ENCODE measurements at places on chromosomes 3 and 15.

DNA sequence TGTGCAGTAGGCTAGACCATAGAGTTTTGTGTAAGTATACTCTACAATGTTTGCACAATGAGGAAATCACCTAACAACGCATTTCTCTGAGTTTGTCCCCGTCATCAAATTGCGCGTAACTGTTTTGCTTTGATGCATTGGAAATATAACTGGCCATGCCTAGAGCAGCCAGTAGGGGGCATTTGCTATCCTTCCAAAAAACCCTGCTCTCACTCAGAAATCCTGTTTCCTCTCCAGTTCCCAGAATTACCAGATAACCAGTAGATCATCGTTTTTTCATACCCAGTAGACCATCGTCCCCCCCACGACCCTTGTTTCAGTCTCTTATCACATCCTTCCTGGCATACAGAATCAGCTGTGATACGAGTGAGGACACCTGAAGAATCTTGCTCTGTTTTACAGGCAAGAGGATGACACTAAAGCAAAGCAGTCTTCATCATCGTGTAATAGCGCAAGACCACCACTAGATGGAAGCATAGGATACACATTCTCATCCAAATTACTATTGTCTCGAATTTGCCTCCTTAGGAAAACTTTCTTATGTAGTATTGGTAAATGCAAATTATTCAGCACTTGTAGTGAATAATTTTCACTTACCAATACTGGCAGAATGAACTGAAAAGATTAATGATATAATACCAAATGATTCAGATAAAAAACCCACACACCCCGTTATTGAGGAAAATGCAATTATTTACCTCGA, 4.4 kb upstream of the GABRR3 start:
- peak; percentile 85 for DNase-seq

- DNase-seq: no peak
Observed at GRCh38 chr15:89358435-89358754, 23.8 kb upstream of the POLG start.

DNA sequence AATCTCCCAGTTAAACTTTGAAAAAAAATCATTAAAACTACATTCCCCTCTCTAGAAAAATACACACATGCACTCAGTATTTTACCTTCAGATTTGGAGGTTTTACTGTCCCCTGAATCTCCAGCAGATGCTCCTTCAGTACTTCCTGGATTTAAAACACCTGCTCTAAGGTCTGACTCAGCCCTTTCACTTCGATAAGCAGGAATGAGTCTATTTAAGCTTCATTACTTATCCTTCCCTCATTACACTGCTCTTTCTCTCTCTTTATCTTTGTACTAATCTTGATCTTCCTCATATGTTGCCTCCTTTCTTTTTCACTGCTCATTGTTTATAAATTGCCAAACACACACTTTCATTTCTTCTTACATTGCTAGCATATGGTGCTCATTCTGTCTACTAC, 443.9 kb downstream of the DIPK2A start:
- no peak for DNase-seq

GRCh38 chr15:58793862-58794261, 22.8 kb downstream of the MINDY2 start:
- no peak for DNase-seq

DNA sequence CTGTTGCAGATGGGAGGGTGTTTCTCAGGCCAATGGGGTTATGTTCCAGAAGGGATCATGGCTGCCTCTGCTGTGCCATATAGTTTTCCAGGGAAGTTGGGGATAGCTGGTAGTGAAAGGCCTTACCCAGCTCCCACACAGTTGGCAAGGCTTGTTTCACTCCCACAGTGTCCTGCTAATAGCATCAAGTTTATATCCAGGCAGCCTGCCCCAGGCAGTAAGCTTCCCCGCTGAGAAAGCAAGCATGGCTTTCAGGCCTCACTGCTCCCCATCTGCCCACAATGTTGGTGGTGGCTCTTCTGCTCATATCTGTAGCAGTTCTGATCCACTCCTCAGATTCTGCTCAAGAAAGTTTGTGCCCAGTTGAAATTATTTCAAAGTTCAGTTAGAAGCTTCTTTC, 50.9 kb upstream of the DCBLD2 start:
- DNase-seq: peak; percentile 95

DNA sequence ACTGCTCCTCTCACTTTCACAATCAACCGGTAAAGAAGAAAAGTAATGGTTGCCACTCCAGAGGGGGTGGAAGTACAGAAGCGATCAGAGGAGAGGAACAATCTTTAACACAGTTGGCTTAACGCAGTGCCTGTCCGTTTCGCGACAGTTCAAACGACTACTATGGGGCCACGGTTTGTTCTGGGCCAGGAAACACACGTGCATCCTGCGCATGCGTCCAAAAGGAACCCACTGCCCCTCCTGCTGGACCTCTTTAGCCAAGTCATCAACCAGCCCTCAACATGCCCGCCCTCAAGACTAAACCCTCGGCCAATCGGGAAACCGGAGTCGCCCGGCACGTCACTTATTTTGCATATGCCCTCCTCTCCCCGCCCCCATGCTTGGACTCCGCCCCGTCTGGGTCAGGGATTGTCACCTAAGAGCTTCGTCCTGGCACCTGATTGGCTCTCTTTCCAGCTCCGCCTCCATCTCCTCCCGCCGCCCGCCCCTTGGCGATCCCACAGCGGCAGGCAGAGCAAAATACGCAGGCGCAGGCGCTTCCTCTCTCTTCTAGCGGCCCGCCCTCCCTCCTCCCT, 345 bp upstream of the CDV3 start:
- no peak for DNase-seq

DNA sequence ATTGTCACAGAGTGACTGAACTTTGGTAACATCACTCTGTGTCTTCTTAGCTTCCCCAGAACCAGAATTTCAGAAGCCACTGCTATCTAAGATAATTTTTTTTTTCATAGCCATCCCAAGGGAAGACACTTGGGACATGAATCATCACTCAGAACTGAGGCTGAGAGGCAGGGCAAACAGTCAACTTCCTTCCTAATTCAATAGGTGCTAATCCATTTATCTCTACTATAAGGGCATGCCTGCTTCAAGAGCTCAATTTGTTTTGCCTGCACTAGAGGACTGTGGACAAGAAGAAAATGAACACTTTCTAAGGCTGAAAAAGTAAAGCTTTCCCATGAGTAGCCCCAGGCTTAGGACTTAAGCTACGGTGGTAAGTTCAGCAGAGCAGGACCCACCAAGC, 56.7 kb upstream of the MYRIP start:
- DNase-seq: no peak

DNA sequence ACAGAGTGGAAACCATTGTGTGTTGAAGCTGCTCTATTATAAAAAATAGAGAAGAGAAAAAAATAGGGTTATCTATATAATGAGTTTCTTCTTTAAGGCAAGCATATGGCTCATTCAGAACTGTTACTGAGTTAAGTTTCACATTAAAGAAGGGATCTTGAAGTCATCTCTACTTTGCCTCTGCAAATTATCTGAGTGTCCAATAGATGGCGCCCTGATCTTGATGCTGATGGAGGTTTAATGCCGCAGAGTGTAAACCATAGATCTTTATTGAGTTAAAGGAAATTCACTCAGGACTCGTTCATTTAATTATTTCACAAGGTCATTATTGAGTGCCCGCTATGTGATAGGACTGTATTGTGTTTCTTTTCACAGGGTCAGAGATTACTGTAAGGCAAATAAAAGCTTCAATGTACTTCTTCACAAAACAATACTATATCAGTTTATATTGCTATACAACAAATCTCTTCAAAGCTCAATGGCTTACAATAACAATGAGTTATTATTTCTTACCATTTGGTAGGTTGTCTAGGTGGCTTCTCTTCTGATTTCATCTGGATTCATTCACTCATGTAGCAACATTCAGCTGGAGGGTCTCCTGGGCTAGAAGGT, 171.4 kb downstream of the NSUN3 start:
- DNase-seq: peak; percentile 21

- DNase-seq: no peak
Observed at GRCh38 chr3:155872904-155873646, 2.6 kb downstream of the GMPS start.

DNA sequence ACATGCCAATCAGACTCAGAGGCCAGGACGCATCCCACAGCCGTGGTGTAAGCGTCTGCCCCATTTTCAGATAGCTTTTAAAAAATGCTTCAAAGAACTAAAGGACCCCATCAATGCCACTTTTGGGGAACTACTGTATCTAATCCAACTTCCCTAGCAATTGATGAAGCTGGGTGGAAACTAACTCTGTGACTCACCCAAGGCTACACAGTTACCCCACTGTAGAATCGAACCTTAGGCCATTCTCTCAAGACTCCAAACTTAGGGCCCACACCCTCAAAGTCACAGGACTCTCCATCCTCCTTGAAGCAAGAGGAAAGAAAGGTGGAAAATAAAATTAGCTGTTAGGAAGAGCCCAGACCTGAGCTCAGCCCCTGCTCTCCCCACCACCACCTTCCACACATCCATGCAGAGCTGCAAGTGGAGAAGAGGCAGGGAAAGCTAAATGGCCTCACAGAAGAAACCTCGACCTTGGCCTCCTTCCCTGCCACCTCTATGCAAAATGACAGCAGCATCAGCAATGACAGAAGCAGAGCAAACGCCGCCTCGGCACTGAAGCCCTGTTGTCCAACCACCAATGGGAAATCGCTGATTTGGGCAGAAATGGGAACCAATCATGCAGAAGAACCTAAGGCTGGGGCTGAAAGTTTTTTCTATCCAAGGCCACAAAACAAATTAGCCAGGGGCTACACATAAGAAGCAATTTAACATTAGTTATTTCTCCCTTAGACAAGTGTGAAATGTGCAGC, 22.2 kb downstream of the ANP32A start:
- no peak for DNase-seq

DNA sequence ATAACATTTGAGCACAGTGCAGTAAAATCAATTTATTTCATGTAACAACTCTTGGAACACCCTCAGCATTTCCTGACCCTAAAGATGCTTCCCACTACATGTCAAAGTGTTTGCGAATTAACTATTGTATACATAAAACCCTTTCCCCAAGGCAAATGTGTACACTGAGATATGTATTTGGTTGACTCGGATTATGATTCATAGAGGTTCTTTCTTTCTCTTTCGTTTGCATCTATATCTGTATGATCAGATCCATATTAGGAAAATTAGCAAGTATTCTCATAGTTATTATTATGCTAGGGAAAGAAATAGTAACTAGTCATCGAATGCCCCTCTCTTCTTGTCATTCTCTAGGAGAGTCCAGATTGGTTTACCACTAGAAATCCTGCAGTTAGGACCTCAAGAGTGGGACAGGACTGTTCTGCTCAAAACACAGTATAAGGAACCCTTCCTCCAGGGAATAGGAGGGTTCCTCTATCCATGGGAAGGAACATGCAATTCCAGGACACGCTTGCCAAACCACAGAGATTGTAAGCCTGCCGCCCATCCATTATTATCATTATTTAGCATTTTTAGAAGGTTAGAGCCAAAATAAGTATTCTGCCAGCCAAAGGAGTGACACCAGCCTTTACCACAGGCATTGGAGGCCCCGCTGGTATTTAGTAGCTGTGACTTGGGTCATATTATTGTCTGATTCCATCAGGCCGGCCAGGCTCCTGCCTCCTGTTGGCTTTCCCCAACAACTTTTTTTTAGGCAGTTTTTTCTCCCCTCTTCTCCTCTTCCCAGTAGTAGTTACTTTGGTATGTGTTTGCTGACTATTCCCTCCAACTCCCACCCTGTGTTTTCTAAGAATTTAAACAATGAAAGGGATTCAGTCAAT, 100.7 kb downstream of the GALK2 start:
- no peak for DNase-seq

GRCh38 chr3:56799251-56799882, 2.4 kb downstream of the ARHGEF3 start:
- peak; percentile 37 for DNase-seq

- no peak for DNase-seq
Observed at GRCh38 chr15:43410572-43411214, 39.8 kb downstream of the TUBGCP4 start.

DNA sequence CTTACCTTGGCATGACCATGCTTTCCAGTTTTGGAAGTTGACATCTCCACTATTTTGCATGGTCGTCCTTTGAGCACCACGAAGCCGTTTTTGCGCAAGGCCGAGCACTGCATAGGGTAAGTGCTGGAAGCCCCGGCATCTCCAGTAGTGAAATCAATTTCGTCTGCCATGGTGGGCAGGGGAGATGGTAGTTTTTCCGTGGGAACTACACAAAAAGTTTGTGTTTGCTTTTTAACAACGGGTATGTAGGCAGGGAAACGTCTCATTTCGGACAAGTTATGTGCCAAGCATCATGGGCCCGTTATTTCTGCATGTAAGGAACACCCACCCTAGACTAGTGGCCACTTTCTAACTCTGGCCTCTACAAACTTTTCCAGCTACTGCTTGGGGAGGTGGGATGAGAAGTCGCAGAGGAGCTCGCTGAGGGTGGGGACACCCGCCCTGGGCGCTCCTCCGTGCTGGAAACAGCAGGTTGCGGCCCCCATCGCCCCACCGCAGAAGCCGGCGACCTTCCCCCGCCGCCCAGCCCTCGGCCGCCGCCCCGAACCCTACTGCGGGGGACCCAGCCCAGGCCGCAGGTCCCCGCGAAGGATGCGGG, 701 bp downstream of the EIF5A2 start:
- no peak for DNase-seq

GRCh38 chr15:44158111-44158510, 37.0 kb downstream of the FRMD5 start:
- no peak for DNase-seq

DNA sequence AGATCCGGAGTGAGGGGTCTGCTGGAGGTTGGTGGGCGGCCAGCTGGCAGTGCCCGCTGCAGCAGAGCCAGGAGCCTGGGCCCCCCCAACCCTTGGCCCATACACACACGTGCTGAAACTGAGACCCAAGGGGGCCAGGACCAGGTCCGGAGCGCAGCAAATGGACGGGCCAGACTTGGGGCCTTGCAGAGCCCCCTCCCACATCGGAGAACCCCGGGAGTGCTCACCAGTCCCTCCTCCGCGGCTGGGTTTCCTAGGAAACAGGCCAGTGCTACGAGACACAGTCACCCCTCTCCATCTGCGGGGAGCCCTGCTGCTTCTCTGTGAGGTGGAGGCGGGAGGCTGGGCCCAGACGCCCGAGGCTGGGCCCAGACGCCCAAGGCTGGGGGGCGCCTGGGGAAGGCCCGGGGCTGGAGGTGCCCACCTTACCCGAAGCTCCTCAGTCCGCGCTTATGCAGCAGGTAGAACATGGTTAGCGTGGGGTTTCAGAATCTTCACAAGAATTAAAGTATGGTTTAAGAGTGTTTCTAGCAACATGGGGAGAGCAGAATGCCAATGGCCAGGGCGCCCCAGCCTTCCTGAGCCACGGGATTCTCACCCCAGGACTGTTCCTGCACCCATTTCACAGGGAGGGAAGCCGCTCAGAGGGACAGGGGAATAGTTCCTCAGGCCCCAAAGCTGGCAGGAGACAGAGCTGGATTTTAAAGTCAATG, 135.0 kb upstream of the PRR20G start:
- DNase-seq: no peak

GRCh38 chr3:54034971-54035370, 87.4 kb upstream of the CACNA2D3 start:
- no peak for DNase-seq

DNA sequence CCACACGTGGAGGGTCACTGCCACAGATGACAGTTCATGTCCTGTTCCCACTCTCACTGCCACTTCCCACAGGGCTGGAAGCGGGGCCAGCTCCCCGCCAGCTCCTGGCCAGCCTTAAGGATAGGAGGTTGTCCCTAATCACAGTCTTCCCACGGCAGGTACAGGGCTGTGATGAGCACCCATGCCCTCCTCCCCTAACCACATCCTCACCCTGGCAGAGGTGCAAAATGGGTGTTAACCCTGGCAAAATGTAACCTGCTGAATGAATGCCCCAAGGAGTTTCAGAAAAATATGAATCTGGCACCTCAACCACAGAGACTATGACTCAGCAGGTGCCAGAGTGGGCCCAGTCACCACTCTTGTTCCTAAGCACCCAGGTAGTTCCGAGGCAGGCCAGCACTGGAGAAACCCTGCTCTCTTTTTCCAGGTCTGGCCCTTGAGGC, 185.1 kb upstream of the TPM1 start:
- no peak for DNase-seq

- no peak for DNase-seq
Observed at GRCh38 chr3:48410205-48411040, 19.5 kb downstream of the PLXNB1 start.

Data from NCI-H446 (cell line).